ELR (cell line): ENCODE measurements at places on chromosomes 2 and 18.

DNA sequence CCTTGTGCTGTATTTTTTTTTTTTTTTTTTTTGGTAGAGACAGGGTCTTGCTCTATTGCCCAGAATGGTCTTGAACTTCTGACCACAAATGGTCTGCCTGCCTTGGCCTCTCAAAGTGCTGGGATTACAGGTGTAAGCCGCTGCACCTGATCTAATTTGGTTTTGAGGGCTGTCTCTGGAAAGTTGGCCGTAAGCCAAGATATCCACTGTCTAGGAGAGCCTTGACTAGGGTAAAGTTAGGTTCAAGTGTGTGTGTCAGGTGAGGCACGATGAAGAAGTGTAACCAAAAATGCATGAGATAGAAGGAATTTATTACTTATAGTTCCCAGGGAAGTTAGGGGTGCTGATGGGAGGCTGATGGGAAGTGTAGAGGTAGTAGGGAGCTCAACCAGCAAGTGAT, 46.7 kb downstream of the INO80C start:
- no peak for DNase-seq

DNA sequence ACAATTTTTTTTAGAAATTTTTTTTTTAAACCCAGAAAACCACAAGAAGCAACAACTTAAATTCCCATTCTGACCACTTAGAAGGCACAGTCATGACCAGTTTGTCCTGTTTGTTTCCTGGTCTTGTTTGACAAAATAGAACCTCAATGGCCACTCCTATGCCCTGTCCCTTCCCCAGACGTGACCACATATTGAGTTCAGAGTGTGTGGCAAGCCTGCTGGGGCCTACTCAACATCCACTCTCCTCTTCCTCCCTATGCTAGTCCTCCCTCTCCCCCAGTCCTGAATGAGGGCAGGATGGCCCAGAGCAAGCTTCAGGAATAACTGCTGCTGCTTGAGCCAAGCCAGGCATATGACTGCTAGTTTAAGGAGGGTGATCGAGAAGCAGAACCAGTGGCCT, 89.6 kb downstream of the PRELID3A start:
- DNase-seq: no peak

GRCh38 chr2:11411768-11412448, 54.1 kb downstream of the E2F6 start:
- peak; percentile 64 for DNase-seq

DNA sequence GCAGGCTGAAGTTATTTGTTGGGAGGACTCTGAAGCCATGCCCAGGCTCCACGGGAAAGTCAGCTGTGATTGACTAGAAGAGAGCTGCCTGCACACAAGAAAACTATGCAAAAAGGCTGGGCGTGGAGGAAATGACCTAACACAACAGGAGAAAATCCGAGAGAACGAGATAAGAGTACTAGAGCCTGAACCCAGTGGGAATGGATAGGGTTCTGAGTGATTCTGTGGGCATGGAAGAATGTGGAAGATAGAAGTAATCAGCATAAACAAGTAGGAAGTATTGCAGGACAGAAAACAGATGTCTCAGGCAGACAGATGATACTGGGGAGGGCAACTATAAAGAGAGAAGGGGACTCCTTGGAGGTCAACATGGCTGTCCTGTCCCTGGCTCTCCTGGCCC, 12.1 kb upstream of the COPS8 start:
- DNase-seq: peak; percentile 70

- DNase-seq: no peak
Observed at GRCh38 chr2:16073921-16074425, 133.6 kb downstream of the MYCN start.
